ENCODE measurements at places on chromosomes 3 and 15. TPM values are rescaled to one million over a fixed set of nuclear protein-coding genes. Genes with fewer than 3 reads are reported as not detected.

The MME gene
- 101 TPM for total RNA-seq

The HEG1 gene
- 105 TPM for total RNA-seq

The PPM1L gene
- total RNA-seq: 23.0 TPM

The CLDN18 gene
- 673 TPM for total RNA-seq

The NEK10 gene
- total RNA-seq: 85.3 TPM

The LDHAL6B gene
- not detected for total RNA-seq

The TGM5 gene
- total RNA-seq: not detected

The GASK1A gene
- total RNA-seq: 6.5 TPM

The ADPRH gene
- total RNA-seq: 33.8 TPM

The BCL2A1 gene
- 81.9 TPM for total RNA-seq

The AVEN gene
- total RNA-seq: 9.8 TPM

The CCDC54 gene
- total RNA-seq: not detected

The DISP2 gene
- total RNA-seq: 1.7 TPM

The RTP1 gene
- total RNA-seq: not detected

The AMIGO3 gene
- total RNA-seq: 1.8 TPM

The TM6SF1 gene
- total RNA-seq: 17.8 TPM

The ZNF609 gene
- 65.0 TPM for total RNA-seq

The TEX9 gene
- total RNA-seq: 3.8 TPM

The ANKRD34C gene
- total RNA-seq: not detected

The SH2D7 gene
- 0.09 TPM for total RNA-seq

The ALDH1A2 gene
- 6.5 TPM for total RNA-seq

The PRR23E gene
- total RNA-seq: not detected

The TM4SF4 gene
- not detected for total RNA-seq

The GOLGA6B gene
- total RNA-seq: not detected

The MCF2L2 gene
- 1.4 TPM for total RNA-seq

The KBTBD13 gene
- total RNA-seq: not detected

The CAND2 gene
- 4.3 TPM for total RNA-seq

The CTDSPL gene
- total RNA-seq: 35.6 TPM

The ONECUT1 gene
- total RNA-seq: not detected

The KLHL40 gene
- not detected for total RNA-seq

The GPD1L gene
- total RNA-seq: 124 TPM

The TMOD2 gene
- 8.6 TPM for total RNA-seq

The ADAMTS7 gene
- 3.9 TPM for total RNA-seq

The GOLGA6A gene
- total RNA-seq: not detected

The CHRNB4 gene
- not detected for total RNA-seq

The PSTPIP1 gene
- 69.1 TPM for total RNA-seq

The C3orf80 gene
- not detected for total RNA-seq

The KCNAB1 gene
- total RNA-seq: 0.79 TPM
